ENCODE measurements at places on chromosomes 5 and 9.

DNA sequence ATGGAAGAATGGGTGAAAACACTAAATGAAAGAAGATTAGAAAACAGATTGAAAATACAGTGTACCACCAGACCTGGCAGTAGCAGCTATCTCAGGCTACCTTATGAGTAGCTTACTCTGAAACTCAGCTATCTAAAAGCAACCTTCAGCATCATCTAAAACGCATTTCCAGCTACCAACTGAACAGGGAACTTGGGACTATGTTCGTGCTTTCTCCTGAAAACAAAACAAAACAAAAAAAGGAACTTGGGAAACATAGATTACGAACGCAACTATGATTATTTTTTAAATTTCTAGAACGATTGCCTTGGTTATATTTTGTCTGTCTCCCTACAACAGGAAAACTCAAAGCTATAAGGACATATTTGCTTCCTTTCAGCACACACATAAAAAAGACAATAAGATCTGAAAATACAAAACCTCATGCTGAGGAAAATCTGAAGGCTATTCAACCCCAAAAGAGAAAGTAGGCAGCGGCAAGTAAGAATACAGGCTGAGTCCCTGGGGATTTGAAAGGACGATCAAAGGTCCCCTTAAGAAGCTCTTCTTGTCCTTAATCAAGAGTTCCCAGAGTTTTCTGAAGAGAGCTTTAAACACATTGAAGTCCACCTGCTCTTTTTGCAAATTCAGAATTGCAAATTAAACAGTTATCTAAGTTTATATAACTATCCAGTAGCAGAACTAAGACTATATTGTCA lies 53.4 kb downstream of the OR2K2 start:
- DNase-seq = no peak

DNA sequence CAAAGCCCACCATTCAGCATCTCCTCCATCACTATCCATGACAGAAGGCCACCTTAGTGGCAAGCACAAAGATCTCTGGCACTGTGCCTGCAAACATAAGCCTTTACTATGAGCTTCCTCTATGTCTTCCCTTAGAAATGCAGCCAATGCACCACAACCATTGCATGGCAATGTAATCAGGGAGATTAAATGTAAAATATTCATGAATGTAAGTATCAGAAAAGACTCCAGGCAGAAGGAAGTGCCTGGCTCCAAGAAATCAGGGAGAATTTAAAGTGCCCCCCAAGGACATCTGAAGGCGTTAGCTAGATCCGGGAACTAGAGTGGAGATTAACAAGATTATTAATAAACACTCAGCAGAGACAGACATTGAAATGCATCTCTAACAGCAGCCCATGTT lies 32.5 kb upstream of the MYORG start:
- no peak for DNase-seq

DNA sequence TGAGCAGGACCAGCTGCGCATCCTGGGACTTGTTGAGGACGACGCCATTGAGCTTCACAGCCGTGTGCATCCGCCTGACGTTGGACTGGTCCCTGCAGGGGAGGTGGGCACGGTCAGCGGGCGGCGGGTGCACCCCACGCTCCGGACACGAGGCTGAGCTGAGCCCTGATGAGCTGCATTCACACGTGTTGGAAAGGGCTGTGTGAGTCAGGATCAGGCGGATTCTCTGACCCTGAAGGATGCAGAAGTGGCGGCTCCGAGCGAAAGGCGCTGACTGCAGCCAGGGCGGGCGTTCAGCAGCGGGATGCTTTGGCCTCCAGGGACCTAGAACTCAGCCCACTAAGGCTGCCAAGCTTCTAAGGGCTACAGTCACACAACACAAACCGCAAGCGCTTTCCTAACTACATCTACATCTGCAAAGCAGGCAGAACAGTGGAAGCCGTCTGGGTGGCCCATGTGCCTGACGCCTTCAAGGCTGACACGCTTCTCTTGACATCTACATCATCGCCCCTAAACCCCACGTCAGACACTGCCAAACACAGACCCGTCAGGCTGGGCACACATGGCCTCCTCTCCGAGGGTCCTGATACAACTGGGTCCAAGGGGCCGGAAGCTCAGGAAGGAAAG lies 44.9 kb downstream of the NKD2 start:
- no peak for DNase-seq

GRCh38 chr5:167307042-167307441 lies 984.4 kb upstream of the WWC1 start:
- no peak for DNase-seq

- no peak for DNase-seq
Measured at GRCh38 chr9:93596399-93596798, 20.0 kb downstream of the PHF2 start.

- DNase-seq = no peak
Measured at GRCh38 chr5:4419281-4419680, 720.8 kb upstream of the ADAMTS16 start.

DNA sequence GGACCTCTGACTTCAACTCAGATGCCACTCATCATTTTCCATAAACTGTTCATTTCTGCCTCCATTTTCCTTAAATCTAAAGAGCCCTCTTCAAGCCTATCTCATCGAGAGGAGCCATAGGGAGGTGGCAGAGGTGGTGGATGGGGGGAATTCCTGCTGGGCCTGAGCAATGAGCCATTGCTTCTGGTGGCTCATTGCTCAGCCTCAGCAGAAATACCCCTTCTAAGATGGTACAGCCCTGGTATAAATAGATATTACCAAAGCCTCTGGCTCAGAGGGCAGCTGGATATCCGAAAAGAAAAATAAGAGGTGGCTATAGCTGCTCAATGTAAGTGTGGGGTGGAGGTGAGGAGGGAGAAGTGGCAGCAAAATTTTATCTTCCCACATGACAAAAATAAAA lies 313.5 kb downstream of the CAAP1 start:
- DNase-seq = no peak

GRCh38 chr5:80885396-80886000 lies 74.7 kb upstream of the RASGRF2 start:
- DNase-seq = no peak

- no peak for DNase-seq
Measured at GRCh38 chr5:103891151-103891550, 328.6 kb upstream of the NUDT12 start.
